ENCODE measurements at places on chromosomes 16 and 17. TPM values are rescaled to one million over a fixed set of nuclear protein-coding genes. Genes with fewer than 3 reads are reported as not detected.

Gene KSR1
- polyA plus RNA-seq, result 21.2 TPM

Gene NOD2
- polyA plus RNA-seq, result 0.76 TPM

Gene RAB26
- polyA plus RNA-seq, result 16.2 TPM

Gene CHST4
- polyA plus RNA-seq, result not detected

Gene KRTAP1-1
- polyA plus RNA-seq, result not detected

DNA sequence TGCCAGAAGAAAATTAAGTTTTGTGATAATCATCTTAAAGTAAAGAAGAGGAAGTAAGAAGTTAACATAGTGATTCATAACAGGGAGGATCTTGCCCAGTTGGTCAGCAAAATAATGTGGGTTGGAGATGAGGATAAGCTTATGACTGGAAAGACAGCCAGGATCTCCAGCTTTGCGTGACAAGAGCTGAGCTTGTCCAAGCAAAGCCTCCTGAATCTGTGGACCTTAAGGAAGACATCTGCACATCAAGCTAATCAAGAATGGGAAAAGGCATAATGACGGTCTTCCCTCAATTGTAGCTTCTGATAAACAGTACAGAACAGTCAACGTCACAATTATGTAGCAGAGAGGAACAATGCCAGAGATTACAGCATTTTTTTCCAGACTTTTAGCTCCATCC is 744.7 kb upstream of the GOT2 start:
- H3K4me3 ChIP-seq, result no peak overlapping the region
- no peaks in the 10 kb centered on the region for H3K27me3 ChIP-seq
- no peak overlapping the region for H3K27ac ChIP-seq
- no peaks in the 10 kb centered on the region for H3K36me3 ChIP-seq
- no peaks in the 10 kb centered on the region for H3K4me1 ChIP-seq
- no peak for DNase-seq

DNA sequence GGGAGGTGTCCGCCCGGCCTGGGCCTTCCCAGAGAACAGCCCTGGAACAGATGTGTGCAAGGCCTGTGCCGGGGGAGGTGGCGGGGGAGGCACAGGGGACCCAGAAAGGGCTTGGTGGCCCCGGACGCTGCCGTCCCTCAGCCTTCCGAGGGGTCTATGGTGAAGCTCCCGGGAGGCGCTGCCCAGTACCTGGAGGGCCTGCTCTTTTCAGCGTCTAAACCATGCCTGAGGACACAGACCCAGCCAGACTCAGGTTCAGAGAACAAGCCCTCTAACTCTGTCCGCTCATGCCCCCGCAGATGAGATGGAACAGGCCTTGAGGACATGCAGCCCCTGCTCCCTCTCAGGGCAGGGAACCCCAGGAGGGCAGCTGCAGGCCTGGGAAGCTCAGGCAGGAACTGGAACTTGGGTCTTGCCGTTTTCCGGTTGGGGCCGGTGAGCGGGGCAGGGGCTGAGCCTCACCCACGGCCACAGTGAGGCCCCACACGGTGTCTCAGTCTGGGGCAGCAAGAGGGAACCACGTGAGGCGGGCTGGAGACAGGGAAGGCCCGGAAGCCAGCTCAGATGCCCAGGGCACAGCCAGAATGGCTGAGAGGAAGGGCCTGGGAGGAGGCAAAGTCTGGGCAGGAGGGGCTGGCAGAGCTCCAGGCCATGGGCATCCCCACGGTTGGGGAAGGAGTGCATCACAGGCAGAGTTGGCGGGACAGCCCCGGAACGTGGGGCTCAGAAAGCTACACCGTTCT is 12.5 kb downstream of the SLC16A3 start:
- H3K36me3 ChIP-seq, result peaks cover 18% of the 10 kb centered on the region
- H3K27ac ChIP-seq, result peak overlapping the region; percentile 90
- H3K27me3 ChIP-seq, result no peaks in the 10 kb centered on the region
- peak; percentile 95 for DNase-seq
- no peak overlapping the region for H3K4me3 ChIP-seq

GRCh38 chr16:56611281-56611833 is 3.0 kb downstream of the MT2A start:
- no peaks in the 10 kb centered on the region for H3K27me3 ChIP-seq
- DNase-seq, result no peak
- no peaks in the 10 kb centered on the region for H3K36me3 ChIP-seq
- peak overlapping the region; percentile 93 for H3K27ac ChIP-seq
- peaks cover 34% of the 10 kb centered on the region for H3K4me1 ChIP-seq

DNA sequence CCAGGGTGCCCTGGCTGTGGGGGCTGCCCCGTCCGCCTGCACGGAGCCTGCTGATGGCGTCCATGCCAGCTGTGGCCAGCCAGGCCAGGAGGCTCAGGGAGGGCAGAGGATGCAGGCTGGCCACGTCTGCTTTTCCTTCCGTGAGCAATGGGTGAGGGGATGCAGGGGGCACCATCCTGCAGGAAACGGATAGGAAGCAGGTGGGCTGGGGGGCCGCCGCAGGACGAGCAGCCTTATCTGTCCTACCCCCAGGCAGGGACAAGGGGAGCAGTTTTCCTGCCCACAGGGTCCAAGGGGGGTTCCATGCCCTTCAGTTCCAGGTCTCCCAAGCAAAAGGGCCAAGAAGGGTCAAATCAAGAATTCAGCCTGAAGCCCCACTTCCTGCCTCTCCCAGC is 6.8 kb downstream of the DUS1L start:
- no peak for DNase-seq
- peaks cover 100% of the 10 kb centered on the region for H3K36me3 ChIP-seq
- no peak overlapping the region for H3K4me3 ChIP-seq
- H3K27me3 ChIP-seq, result no peaks in the 10 kb centered on the region
- no peak overlapping the region for H3K27ac ChIP-seq

DNA sequence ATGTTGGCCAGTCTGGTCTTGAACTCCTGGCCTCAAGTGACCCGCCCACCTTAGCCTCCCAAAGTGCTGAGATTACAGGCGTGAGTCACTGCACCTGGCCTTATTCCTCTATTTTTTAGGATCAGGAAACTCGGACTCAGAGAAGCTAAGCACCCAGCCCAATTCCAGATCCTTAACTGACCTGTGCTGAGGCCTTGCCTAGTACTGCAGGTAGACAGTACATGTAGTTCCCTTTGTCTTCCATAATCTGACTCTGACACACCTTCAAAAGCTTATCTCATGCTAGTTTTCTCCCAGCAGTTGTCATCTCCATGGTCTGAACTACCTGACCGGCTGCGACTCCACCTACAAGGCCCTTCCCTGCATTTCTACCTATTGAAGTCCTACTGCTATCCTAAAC is 65.7 kb upstream of the AXIN2 start:
- H3K36me3 ChIP-seq, result no peaks in the 10 kb centered on the region
- no peak overlapping the region for H3K4me3 ChIP-seq
- no peak overlapping the region for H3K27ac ChIP-seq
- H3K4me1 ChIP-seq, result peaks cover 11% of the 10 kb centered on the region
- DNase-seq, result no peak

- H3K4me3 ChIP-seq, result no peak overlapping the region
- H3K27ac ChIP-seq, result no peak overlapping the region
- no peaks in the 10 kb centered on the region for H3K36me3 ChIP-seq
- no peak for DNase-seq
Observed at GRCh38 chr17:80650751-80651518, 106.3 kb downstream of the RPTOR start.

- no peaks in the 10 kb centered on the region for H3K27me3 ChIP-seq
- no peak overlapping the region for H3K27ac ChIP-seq
- DNase-seq, result no peak
- no peaks in the 10 kb centered on the region for H3K4me1 ChIP-seq
- no peak overlapping the region for H3K4me3 ChIP-seq
Observed at GRCh38 chr16:12652924-12653323, 150.8 kb downstream of the CPPED1 start.

GRCh38 chr17:82160075-82160474 is 52.6 kb downstream of the CCDC57 start:
- H3K4me1 ChIP-seq, result no peaks in the 10 kb centered on the region
- no peak overlapping the region for H3K27ac ChIP-seq
- peaks cover 19% of the 10 kb centered on the region for H3K36me3 ChIP-seq
- no peaks in the 10 kb centered on the region for H3K27me3 ChIP-seq
- no peak for DNase-seq

- H3K27me3 ChIP-seq, result no peaks in the 10 kb centered on the region
- H3K27ac ChIP-seq, result no peak overlapping the region
- no peak overlapping the region for H3K4me3 ChIP-seq
- no peaks in the 10 kb centered on the region for H3K4me1 ChIP-seq
- no peaks in the 10 kb centered on the region for H3K36me3 ChIP-seq
- no peak for DNase-seq
Observed at GRCh38 chr17:1630662-1631061, 2.0 kb upstream of the SLC43A2 start.

DNA sequence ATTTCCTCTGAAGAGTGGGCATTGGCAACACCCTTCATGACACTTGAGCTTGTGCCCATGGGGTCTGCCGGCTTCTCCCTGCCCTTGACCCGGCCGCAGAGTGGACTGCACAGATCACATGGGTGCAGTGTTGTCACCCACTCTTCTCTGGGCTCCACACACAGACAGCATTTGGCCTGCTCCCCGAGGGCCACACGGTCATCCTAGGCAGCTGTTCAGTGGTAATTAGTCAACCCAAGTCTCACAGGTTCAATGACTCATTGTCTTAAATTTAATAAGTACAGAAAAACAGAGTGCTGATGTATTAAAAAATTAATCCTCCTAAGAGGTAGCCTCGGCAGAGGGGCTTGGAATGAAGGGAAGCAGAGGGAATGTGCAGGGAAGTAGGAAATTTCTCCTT is 204.8 kb downstream of the MSI2 start:
- no peak overlapping the region for H3K27ac ChIP-seq
- no peaks in the 10 kb centered on the region for H3K27me3 ChIP-seq
- DNase-seq, result no peak
- no peaks in the 10 kb centered on the region for H3K4me1 ChIP-seq
- H3K36me3 ChIP-seq, result no peaks in the 10 kb centered on the region

- H3K4me3 ChIP-seq, result no peak overlapping the region
- DNase-seq, result no peak
- no peak overlapping the region for H3K27ac ChIP-seq
- H3K36me3 ChIP-seq, result no peaks in the 10 kb centered on the region
- no peaks in the 10 kb centered on the region for H3K27me3 ChIP-seq
- no peaks in the 10 kb centered on the region for H3K4me1 ChIP-seq
Observed at GRCh38 chr16:74650966-74651567, 15.6 kb downstream of the RFWD3 start.

DNA sequence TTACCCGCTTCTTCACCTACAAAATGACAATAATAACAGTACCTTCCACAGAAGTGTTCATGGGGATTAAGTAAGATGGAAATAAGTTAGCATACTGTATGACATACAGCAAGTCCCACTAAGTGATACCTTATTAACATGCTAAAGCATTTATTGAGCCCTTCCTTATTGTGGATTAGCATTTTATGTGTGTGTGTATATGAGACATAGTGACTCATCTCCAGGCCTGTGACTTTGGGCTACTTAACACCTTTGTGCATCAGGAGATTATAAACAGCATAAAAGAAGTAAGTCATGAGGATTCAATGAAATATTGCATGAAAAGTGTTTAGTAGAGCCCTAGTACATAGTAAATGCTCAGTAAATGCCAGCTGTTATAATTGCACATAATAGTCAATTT is 52.9 kb downstream of the CA10 start:
- no peak overlapping the region for H3K27ac ChIP-seq
- no peaks in the 10 kb centered on the region for H3K4me1 ChIP-seq
- H3K27me3 ChIP-seq, result no peaks in the 10 kb centered on the region
- DNase-seq, result no peak
- H3K4me3 ChIP-seq, result no peak overlapping the region

- no peak overlapping the region for H3K27ac ChIP-seq
- no peaks in the 10 kb centered on the region for H3K36me3 ChIP-seq
- no peak overlapping the region for H3K4me3 ChIP-seq
- no peaks in the 10 kb centered on the region for H3K27me3 ChIP-seq
Observed at GRCh38 chr17:12282056-12282455, 261.4 kb downstream of the MAP2K4 start.

DNA sequence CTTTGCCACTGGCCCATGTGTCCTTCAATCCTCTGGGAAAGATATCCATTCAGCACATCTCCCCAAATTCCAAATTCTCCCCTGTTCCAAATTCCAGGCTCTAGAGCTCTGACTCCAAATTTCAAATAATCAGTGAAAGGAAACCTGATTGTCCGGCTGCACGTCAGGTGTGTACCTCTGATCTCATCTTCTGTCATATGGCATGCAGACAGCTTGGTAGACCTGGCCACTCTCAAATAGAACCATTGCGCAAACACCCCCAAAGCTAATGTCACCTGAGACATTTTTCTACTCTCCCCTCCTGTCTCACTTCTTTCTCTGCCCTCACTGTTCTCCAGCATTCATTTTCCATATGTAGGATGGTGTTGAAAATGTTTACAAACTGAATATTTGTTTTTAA is 337.0 kb upstream of the DYNLRB2 start:
- no peak overlapping the region for H3K27ac ChIP-seq
- DNase-seq, result no peak
- H3K36me3 ChIP-seq, result no peaks in the 10 kb centered on the region
- no peaks in the 10 kb centered on the region for H3K27me3 ChIP-seq

GRCh38 chr17:40174514-40174913 is 2.8 kb upstream of the RAPGEFL1 start:
- peaks cover 20% of the 10 kb centered on the region for H3K4me1 ChIP-seq
- H3K27ac ChIP-seq, result no peak overlapping the region
- H3K27me3 ChIP-seq, result no peaks in the 10 kb centered on the region

GRCh38 chr17:74024871-74025531 is 178.5 kb upstream of the RPL38 start:
- no peak overlapping the region for H3K4me3 ChIP-seq
- H3K4me1 ChIP-seq, result no peaks in the 10 kb centered on the region
- H3K27ac ChIP-seq, result no peak overlapping the region

DNA sequence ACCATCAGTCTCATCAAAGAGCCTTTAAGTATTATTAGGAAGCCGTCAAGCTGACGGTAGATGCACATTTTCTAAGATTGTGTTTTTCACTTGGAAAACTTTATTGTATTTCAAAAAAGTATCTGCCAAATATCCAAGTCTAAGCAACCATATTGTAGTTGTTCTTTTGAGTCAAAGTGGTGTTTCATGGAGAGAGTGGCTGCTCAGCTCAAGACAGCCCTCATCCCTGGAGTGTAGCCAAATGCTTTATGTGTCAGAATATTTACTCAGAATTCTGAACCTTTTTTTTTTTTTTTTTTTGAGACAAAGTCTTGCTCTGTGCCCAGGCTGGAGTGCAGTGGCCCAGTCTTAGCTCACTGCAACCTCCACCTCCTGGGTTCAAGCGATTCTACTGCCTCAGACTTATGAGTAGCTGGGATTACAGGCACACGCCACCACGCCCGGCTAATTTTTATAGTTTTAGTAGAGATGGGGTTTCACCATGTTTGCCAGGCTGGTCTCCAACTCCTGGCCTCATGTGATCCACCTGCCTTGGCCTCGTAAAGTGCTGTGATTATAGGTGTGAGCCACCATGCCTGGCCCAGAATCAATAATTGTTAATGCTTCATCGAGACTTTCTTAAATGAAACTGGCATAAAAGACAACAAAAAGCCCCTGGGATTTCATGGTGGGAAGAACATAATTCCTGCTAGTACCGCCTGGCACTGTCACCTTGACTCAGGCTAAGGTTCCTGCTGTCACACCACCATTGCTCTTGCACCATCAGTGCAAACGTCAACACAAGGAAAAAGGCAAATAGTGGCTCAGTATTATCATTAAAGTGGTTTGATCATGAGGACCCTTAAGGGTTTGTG is 45.5 kb downstream of the PRKCA start:
- no peak for DNase-seq
- H3K4me1 ChIP-seq, result no peaks in the 10 kb centered on the region
- H3K4me3 ChIP-seq, result no peak overlapping the region
- H3K27me3 ChIP-seq, result no peaks in the 10 kb centered on the region
- H3K27ac ChIP-seq, result peak overlapping the region; percentile 79
- H3K36me3 ChIP-seq, result no peaks in the 10 kb centered on the region

- peak; percentile 78 for DNase-seq
- peak overlapping the region; percentile 35 for H3K4me3 ChIP-seq
- H3K27ac ChIP-seq, result peak overlapping the region; percentile 41
- H3K27me3 ChIP-seq, result no peaks in the 10 kb centered on the region
- no peaks in the 10 kb centered on the region for H3K36me3 ChIP-seq
- peaks cover 22% of the 10 kb centered on the region for H3K4me1 ChIP-seq
Observed at GRCh38 chr16:66270333-66270927, 96.1 kb upstream of the CDH5 start.
